ENCODE measurements at places on chromosomes 3 and 15.
A peak's percentile ranks its signal among the peaks of the same experiment; 100 is the strongest.

DNA sequence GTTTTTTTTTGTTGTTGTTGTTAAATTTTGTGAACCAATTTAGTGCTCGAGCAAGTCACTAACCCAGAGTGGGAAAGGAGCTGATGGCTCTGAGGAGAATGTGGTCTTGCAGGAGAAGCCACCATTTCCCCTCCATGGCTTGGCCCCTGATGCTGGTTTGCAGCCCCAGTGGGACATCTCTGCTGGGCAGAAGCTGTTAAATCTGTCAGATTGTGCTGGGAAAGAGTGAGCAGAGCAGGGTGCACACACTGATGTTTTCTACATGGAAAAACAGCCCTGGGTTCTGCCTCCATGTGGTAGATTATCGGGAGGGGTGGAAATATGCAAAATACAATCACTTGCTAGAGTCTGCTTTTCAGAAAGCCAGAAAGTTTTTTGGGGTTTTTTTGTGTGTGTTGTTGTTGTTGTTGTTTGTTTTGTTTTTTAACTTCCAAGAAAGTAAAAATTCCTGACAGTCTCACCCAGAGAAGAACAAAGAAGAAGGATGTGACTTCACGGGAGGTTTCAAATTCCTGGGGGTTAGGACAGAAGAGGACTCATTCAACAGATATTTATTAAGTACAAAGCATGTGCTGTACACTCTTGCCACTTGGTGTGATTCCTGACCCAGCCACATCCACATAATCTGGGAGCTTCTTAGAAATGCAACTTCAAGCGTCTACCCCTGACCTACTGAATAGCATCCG is 133.7 kb downstream of the FOXB1 start:
- no peak for DNase-seq

DNA sequence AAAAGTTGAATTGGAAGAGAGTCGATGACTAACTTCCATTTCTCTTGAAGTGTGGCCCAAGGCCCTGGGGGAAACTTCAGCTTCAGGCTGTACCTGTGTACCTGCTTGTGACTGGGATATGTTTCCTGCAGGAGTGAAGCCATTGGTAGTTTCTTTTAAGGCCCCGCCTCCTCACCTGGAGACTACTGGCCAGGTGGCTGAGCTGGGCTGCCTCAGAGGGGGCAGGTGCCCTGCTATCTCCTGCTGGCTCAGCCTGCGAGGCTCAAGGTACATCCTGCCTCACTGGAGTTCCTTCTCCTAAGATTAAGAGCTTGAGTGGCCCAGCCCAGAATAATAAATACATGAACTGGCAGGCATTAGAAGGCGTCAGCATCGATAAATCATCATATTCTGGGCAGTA is 121.6 kb upstream of the ROPN1 start:
- DNase-seq, result no peak

DNA sequence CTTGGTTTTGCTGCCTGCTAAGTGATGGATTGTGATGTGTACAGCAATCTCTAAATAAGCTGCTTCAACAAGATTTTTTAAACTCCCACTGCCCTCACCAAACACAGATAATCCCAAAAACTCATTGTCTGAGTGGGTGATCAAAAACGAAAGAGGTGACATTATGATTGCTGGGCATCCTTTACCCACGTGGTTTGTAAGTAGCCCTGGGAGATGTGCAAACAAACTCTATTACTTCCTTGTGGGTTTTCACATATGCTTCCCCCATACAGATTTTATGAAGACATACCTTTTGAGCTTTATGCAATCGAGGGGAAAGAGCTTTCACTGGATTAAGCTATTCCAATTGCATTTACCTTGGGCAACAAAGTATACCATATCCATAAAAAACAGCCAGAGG is 1000.4 kb downstream of the FHIT start:
- no peak for DNase-seq

DNA sequence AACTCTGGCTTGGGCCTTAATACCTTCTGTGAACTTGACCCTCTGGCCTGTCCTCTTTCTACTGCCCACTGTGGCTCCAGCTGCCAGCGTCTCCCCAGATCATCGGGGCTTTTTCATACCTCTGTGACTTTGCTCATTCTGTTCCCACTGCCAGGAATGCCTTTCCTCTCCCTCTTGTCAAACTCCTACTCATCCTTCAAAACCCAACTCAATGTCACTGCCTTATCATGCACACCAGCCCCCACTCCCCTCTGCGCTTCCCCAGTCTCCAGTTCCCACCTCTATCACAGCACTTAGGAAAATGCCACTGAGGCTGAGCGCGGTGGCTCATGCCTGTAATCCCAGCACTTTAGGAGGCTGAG is 4.9 kb downstream of the ANPEP start:
- no peak for DNase-seq

DNA sequence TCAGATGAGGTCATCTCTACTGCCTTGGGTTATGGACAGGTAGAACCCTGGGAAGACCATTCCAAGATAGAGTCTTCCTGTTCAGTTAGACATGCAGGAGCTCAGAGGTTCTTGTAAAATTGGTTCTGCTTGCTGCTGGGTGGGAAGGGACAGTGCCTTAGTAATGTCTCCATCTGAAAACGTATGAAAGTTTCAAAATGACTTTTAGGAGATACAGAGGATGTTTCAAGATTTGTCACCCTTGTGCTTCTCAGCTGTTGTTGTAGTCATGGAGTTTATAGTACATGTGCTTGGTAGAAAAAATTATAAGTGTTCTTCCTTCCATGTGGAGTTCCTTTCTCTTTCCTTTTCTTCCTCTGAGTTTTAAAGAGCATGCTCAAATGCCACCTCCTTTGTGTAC is 885.2 kb upstream of the CFAP20DC start:
- no peak for DNase-seq

- DNase-seq, result no peak
These were observed 28.0 kb downstream of the MYZAP start for GRCh38 chr15:57619746-57620145.

DNA sequence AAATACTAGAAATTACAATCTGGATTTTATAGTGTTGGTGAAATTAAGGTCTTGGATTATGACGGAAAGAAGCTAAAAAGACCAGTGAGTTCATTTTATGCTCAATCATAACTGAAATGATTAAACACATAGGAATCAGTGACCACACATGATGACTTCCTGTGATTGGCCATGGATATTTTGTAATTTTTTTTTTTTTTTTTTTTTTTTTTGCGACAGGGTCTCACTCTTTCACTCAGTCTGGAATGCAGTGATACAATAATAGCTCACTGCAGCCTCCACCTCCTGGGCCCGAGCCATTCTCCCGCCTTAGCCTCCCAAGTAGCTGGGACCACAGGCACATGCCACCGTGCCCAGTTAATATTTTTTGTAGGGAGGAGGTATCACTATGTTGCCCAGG is 47.4 kb downstream of the PAQR5 start:
- no peak for DNase-seq

GRCh38 chr15:67120839-67121643 is 55.6 kb downstream of the SMAD3 start:
- DNase-seq, result no peak

GRCh38 chr3:52211268-52211891 is 13.4 kb downstream of the ALAS1 start:
- DNase-seq, result no peak

GRCh38 chr3:13541691-13542090 is 7.2 kb upstream of the FBLN2 start:
- DNase-seq, result no peak

- no peak for DNase-seq
These were observed 369.8 kb downstream of the SV2B start for GRCh38 chr15:91469632-91470567.

- DNase-seq, result no peak
These were observed 88.1 kb upstream of the THRB start for GRCh38 chr3:24582431-24583403.

GRCh38 chr3:159305017-159305416 is 503.2 kb downstream of the MFSD1 start:
- no peak for DNase-seq

GRCh38 chr3:42901073-42901415 is 4.9 kb upstream of the ZNF662 start:
- no peak for DNase-seq

GRCh38 chr15:67738056-67738455 is 87.3 kb upstream of the SKOR1 start:
- no peak for DNase-seq

DNA sequence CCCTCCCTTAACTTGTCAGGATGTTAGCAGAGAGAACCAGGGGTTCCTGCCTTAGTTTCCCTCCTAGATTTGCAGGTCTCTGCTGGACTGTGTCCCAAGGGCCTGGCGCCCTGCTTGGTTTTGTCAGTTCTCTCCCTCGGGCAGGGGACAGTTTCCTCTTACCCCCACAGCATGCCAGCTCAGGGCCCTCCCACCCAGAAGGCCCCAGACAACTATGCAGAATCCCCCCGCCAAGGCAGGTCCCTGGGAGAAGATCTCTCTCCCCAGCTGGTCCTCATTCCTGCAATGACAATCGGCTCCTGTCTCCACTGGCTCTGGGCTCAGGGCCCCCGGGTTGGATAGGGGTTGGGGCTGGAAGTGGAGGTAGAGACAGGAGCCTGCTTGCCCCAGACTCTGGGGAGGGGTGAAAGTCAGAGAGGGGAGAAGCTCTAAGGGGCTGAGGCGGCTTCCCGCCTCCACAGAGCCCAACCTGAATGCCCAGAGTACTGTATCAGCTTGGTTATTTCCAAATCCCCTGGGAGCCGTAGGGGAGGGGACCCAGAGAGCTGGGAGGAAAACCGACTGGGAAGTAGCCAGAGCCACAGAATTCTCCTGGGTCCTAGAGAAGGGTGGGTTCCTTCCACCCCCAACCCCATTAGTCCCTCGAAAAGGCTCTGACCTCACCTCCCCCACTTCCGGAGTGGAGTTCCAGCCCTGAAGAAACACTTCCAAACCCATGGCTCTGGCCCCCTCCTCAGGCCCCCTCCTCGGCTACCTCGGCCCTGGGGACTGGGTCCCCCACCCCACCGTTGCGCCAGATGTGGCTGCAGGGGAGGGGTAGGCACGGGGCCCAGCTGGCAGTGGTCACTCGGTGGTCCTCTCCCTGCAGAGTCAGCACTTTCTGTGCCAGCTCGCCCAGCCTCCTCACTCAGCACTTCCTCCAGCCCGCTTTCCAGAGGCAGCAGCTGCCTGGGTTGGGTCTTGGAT is 3.8 kb upstream of the LOXL1 start:
- DNase-seq, result peak; percentile 26

DNA sequence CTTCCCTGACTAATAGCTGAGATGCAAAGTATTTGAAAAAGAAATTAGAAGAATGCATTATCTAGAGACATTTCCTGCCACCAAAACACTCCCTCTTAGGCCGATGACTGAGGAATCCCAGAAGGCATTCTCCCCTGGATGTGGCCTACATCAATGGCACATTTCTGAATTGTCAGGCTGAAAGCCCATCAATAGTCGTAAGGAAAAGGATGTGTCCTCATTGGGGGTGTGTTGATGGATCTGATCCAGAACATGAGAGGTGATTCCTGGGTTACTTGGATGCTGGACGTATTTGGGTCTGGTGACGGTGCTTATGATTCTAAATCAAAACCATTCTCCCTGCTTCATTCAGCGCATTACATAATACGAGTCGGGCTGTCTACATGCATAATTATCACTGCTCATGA is 216.9 kb upstream of the CDIN1 start:
- no peak for DNase-seq

DNA sequence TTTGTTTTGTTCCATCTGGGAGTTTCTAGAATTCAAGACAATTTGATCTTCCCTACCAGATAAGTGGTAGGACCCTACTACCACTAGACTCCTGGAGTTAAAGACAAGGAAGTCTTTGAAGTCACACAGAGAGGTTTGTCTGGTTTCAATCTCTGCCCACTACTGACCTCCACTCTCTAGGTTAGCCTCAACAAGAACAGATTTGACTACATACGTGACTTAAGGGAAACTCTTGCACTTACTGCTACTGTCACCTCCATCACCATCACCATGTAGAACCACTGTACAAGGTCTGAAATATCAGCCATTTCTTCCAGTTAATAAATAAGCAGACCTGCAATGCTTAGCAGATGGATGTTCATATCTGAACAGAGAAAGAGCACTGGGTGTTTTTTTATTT is 148.3 kb upstream of the ARHGEF26 start:
- DNase-seq, result no peak

GRCh38 chr3:46393554-46394434 is 13.1 kb downstream of the CCR5AS start:
- no peak for DNase-seq

- no peak for DNase-seq
These were observed 23.8 kb downstream of the TNIK start for GRCh38 chr3:171436380-171436779.

DNA sequence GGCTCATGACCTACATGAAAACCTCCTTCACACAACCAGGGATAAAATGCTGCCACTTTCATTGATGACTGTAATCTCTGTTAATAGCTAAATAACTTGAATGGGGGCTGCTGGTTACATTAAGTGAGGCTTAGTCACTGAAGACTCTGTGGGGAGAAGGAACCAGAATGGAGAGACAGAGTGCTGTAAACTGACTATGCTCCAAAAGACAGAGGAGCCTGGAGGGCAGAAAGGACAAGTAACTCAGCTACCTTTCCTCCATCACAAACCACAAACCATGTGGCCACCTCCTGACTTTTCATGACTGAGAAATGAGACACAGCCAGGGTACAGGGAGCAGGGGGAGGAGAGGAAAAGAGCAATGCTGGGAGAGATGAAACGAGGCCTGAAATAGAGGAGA is 97.1 kb upstream of the TRIM42 start:
- DNase-seq, result no peak

DNA sequence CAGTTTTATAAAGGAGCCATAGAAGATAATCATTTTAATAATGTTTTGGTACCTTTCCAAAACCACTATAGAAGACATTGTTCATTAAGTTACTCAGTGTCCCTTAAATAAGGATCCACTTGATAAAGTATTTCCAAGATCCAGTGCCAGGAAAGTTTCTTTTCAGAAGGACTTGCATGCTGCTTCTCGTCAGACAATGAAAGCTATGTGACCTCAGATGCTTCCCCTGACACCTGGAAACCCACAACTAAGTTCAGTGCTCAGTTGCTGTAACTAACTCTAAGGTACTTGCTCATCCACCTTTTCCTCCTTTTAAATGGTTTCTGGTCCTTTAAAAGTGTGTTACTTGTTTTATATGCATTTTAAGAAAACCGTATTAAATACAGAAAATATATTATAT is 7.3 kb downstream of the SSR3 start:
- no peak for DNase-seq

- no peak for DNase-seq
These were observed 149.9 kb upstream of the PDZRN3 start for GRCh38 chr3:73774645-73775044.

All from NCI-H1694 treated with DMSO at 0.1 percent for 48 hours (cell line).